ENCODE measurements at places on chromosomes 2 and 18.

DNA sequence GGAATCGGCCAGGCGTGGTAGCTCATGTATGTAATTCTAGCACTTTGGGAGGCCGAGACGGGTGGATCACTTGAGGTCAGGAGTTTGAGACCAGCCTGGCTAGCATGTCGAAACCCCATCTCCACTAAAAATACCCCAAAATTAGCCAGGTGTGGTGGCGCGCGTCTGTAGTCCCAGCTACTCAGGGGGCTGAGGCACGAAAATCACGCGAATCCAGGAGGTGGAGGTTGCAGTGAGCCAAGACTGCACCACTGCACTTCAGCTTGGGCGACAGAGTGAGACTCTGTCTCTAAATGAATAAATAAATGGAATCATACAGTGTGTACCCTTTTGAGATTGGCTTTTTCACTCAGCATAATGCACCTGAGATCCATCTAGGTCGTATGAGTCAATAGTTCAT, 19.4 kb upstream of the TTC39C start:
- no peak for DNase-seq

DNA sequence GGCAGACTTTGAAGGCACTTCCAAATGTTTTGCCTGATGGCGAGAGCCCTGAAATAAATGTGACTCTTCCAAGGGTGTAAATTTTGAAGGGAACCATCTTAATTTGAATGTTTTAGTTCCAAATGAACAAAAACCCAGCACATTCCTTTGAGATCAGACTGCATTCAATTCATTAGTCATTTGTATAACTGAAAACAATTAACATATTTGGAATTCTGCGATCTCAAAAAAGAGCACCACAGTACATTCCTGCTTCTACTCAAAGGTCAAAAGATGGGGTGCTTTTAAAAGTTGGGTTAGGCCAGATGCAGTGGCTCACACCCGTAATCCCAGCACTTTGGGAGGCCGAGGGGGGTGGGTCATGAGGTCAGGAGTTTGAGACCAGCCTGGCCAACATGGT, 38.2 kb upstream of the CHRNA1 start:
- no peak for DNase-seq

GRCh38 chr2:230951396-230951795, 26.4 kb upstream of the GPR55 start:
- DNase-seq, result no peak

DNA sequence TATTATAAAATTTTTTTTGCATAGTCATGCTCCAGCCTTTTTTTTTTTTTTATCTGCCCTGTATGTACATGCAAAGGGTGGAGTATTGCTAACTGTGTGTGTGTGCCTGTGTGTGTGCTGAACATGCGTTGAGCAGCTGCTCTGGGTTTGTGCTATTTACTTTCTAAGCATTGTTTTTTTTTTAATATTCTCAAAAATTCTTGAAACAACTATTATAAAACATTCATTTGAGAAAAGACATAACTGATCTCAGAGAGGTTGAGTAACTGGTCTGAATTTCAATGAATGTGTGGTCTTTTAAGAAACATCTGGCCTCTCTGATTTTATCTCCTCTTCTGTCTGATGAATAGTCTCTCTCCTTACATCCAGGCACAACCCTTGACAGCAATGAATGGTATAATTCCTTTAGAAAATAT, 366.0 kb upstream of the SLC14A2 start:
- no peak for DNase-seq

GRCh38 chr18:27314996-27315395, 129.9 kb upstream of the CHST9 start:
- DNase-seq, result no peak
